ENCODE measurements at places on chromosomes 3 and 15. TPM values are rescaled to one million over a fixed set of nuclear protein-coding genes. Genes with fewer than 3 reads are reported as not detected.

- peaks cover 31% of the 10 kb centered on the region for H3K36me3 ChIP-seq
- H3K4me1 ChIP-seq = peaks cover 58% of the 10 kb centered on the region
- peak; percentile 70 for DNase-seq
These were observed 244.1 kb downstream of the SLCO3A1 start for GRCh38 chr15:92097474-92098178.

GRCh38 chr3:64188810-64189560, 36.3 kb downstream of the PRICKLE2 start:
- H3K36me3 ChIP-seq = no peaks in the 10 kb centered on the region
- H3K27ac ChIP-seq = no peak overlapping the region
- DNase-seq = no peak
- no peaks in the 10 kb centered on the region for H3K4me1 ChIP-seq
- H3K27me3 ChIP-seq = no peaks in the 10 kb centered on the region
- no peak overlapping the region for H3K4me3 ChIP-seq

- H3K4me3 ChIP-seq = no peak overlapping the region
- no peaks in the 10 kb centered on the region for H3K27me3 ChIP-seq
These were observed 289.9 kb downstream of the CTNNB1 start for GRCh38 chr3:41489231-41489630.

- no peak for DNase-seq
- no peaks in the 10 kb centered on the region for H3K36me3 ChIP-seq
- H3K4me1 ChIP-seq = peaks cover 27% of the 10 kb centered on the region
- peaks cover 53% of the 10 kb centered on the region for H3K27me3 ChIP-seq
These were observed 2.1 kb upstream of the OCA2 start for GRCh38 chr15:28101201-28101600.

Gene LYZL4
- not detected for total RNA-seq

GRCh38 chr15:68389041-68389930, 42.7 kb downstream of the ITGA11 start:
- DNase-seq = no peak
- H3K4me3 ChIP-seq = no peak overlapping the region
- peaks cover 25% of the 10 kb centered on the region for H3K4me1 ChIP-seq
- H3K27ac ChIP-seq = peak overlapping the region; percentile 62
- H3K27me3 ChIP-seq = peaks cover 22% of the 10 kb centered on the region

DNA sequence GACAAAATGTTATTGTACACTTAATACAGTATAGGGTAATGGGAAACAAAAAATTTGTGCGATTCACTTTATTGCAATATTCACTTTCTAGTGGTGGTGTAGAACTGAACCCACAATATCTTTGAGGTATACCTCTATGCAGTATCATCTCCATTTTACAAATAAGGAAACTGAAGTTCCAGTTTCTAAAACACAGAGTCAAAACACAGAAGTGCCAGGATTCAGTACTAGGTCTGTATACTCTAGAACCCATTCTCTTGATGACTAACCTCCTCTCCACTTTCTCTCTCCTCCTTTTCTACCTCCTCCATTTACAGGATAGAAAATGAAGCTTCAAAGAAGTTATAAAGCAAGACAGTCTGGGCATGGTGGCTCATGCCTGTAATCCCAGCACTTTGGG, 62.2 kb downstream of the MB21D2 start:
- no peak overlapping the region for H3K27ac ChIP-seq
- peaks cover 17% of the 10 kb centered on the region for H3K4me1 ChIP-seq
- no peaks in the 10 kb centered on the region for H3K36me3 ChIP-seq

DNA sequence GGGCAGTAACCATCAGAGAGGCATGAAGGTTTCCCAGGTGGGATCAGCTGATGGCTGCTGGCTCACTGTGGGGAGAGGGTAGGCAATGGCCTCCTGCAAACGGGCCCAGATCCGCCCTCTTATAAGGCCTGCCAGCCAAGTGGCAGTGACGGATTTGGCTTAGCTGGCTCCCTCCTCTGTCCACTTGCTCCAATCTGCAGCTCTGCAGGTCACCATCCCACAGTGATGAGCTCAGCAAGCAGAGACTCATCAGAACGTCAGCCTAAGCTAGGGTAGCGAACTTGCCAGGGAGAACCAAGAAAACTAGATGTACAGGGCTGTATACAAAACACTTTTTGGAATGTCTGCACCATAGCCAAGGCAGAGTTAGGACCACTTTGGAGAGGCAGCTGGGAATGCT, 62.8 kb upstream of the DCLK3 start:
- no peak overlapping the region for H3K4me3 ChIP-seq
- H3K36me3 ChIP-seq = peaks cover 47% of the 10 kb centered on the region
- no peak for DNase-seq
- no peaks in the 10 kb centered on the region for H3K27me3 ChIP-seq
- no peaks in the 10 kb centered on the region for H3K4me1 ChIP-seq

DNA sequence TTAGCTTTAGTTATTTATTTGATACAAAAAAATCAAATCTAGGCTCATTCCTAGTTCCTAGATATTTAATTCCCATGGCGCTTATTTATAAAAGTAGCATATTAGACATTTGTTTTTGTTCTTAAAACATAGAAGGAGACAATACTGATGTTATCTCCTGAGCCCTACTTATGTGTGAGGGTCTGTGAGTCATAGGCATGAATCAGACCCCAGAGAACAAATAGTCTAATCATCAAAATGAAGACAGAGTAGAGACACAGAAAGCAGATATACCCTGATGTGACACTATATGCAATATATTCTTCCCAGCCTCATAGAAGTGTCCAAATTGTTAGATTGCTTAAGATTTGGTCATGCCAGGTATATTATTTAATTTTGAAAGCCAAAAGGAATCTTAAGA, 44.9 kb downstream of the PEX5L start:
- H3K4me3 ChIP-seq = no peak overlapping the region
- no peaks in the 10 kb centered on the region for H3K36me3 ChIP-seq
- no peaks in the 10 kb centered on the region for H3K4me1 ChIP-seq
- DNase-seq = no peak
